Adrenal gland (tissue), 19 donors: ENCODE measurements at places on chromosomes 7 and 10. TPM values are rescaled to one million over a fixed set of nuclear protein-coding genes. Genes with fewer than 3 reads are reported as not detected.

HOXA4 gene
- polyA plus RNA-seq: 11.3 TPM

LBX1 gene
- polyA plus RNA-seq: not detected

NODAL gene
- not detected for polyA plus RNA-seq

ACBD7 gene
- not detected for polyA plus RNA-seq
